ELR (cell line): ENCODE measurements at places on chromosomes 4 and X.

- DNase-seq: no peak
Measured at GRCh38 chr4:185567381-185568376, 32.4 kb upstream of the PDLIM3 start.

- DNase-seq: no peak
Measured at GRCh38 chr4:172018358-172018757, 205.2 kb downstream of the GALNTL6 start.

DNA sequence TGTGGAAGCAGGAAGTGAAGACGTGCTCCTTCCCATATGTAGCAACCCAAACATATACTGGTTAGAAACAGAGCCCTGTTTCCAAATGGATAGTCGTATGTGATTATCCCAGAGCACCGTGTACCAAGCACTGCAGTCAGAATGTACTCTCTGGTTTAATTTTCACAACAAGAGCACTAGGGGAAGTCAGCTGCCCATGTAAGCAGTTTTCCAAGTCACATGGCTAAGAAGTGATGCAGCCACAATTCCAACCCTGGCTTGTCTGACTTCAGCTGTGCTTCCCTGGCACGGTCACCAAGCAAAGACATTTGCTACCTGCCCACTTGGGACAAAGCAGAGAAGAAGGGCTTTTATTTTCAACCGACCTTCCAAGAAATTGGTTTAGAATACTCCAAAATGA is 28.2 kb upstream of the CEP135 start:
- DNase-seq: no peak

GRCh38 chr4:121192480-121192879 is 28.4 kb upstream of the TNIP3 start:
- peak; percentile 56 for DNase-seq

- no peak for DNase-seq
Measured at GRCh38 chr4:48067536-48067935, 51.0 kb downstream of the NIPAL1 start.

DNA sequence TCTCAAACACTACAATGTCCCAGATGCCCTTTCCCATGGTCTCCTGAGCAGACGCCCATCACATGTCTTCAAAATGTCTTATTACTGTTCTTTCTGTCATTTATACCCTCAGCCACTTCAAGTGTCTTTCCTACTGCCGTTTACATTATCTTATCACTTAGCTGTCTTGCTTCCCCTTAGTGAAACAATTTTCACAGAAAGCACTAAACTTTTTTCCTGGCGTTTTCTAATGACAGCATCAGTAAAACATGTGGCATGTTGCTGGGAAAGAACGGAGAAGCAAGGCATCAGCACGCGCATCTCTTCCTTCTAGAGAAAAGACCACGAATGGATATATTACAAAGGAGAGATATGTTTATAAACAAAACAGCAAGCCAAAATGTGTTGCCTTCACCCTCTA is 189.7 kb upstream of the SLIT2 start:
- no peak for DNase-seq

- peak; percentile 35 for DNase-seq
Measured at GRCh38 chr4:167906851-167907250, 185.5 kb upstream of the ANXA10 start.

DNA sequence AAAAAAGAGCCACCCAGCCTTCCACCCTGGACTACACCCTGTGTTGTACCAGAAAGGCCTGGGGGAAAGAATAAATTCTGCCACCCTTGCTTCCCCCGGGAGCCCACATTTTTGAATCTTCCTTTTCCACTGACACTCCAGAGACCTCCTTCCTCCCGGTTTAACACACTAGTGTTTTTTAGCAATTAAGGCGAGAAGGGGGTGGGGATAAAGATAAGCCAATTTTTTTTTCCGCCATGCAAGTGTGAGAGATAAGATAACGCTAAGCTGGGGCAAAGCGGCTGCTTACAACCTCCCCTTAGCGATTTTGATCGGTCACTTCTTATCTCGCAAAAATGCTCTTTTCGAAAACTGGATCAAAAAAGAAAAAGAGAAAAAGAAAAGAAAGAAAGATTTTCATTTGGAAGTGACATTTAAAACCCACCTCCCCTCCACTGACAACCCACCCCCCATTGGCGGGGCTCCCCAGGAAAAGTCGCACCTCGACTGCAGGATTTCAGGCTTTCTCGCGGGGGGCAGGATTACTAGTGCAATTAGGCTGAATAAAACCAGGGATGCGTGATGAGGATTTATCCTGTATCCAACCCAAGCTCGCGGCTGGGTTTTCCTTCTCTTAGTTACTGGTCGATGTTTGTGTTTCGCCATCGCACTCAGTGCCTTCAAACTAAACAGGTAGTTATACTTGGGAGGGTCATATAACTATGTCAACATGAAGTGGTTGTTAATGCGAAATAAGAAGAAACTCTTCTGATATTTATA is 6.0 kb upstream of the BCOR start:
- no peak for DNase-seq

DNA sequence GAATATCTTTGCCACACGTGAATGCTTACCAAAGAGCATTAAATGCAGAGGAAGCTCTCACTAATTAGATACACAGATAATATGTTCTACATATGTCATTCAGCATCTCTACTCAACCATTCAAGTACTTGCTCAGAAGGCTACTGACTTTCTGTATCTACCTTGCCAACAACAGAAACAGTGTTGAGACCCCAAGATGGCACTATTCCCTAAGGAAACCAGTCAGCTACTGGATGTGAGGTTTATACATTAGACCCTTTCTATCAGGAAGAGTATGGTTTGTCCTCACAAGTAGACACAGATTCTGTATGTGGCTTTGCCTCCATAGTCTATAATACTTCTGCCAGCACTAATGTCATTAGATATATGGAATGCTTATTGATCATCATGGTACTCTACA is 443.9 kb upstream of the INTU start:
- peak; percentile 4 for DNase-seq

- no peak for DNase-seq
Measured at GRCh38 chrX:105765691-105766090, 56.6 kb upstream of the NRK start.

DNA sequence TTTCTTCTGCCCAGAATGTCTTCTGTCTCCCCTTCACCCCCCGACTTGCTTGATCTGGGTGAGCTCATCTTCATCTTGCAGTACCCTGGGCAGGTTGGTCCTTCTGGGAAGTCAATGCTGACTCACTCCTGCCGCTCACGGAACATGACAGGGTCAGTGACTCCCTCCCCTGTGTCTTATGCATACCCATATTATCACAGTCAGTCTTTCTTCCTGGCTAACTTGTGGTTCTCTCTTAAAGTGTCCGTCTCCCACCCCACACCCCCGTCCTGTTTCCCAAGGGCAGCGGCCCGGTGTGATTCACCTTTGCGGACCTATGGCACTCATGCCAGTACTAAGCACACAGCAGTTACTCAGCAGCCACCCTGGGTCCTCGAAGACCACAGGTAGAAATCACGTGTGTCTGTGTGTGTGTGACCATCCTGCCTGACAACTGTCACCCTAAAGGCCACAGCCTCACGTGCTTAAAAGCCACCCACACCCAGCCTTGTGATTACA is 17.7 kb downstream of the IQSEC2 start:
- peak; percentile 89 for DNase-seq

DNA sequence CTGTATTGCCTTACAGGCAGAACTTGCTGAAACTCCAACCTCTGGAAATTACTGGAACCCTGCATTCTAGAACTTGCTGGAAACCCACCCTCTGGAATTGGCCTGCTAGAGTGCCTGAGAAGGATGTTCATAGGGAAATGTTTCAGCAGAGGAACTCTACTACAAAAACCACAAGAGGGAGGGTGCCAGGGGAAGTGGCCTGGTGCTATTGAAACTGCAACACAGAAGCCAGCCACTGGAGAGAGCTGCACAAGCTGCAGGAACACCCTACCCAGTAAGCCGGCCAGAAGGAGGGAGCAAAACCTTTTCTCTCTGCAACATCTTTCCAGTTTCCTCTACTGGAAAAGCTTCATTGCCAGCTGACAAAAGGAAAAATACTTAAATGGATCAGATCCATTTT is 2.5 kb upstream of the BRWD3 start:
- DNase-seq: peak; percentile 44

- DNase-seq: no peak
Measured at GRCh38 chr4:185137233-185137925, 5.7 kb upstream of the SLC25A4 start.

DNA sequence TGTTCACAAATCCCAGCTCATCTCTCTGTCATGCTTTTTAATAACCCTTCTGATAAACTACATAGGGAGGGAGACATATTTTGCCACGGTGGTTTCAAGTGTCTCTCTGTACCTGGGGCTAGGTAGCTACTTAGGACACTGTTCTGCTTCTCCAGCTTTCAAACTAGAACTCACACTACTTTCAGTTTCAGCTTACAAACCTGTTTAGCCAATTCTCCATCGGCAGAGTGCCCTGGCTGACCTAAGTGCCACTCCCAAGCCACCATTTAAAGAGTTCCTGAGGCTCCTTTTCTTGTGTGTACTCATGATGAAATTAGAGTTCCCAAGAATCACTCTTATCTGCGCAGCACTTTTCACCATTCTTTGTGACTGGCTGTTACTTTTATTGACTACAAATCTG is 899.2 kb downstream of the FAT4 start:
- DNase-seq: no peak
